Upper lobe of right lung (tissue), 1 donor: ENCODE measurements at places on chromosomes 13 and 19. TPM values are rescaled to one million over a fixed set of nuclear protein-coding genes. Genes with fewer than 3 reads are reported as not detected.

INSR gene
- 37.5 TPM for total RNA-seq

PPAN gene
- 35.2 TPM for total RNA-seq

CYP4F22 gene
- not detected for total RNA-seq

GIPC3 gene
- total RNA-seq: 6.5 TPM

ZNF610 gene
- total RNA-seq: 2.5 TPM

- DNase-seq: no peak
Measured at GRCh38 chr13:59279028-59279427, 884.7 kb downstream of the DIAPH3 start.

DNA sequence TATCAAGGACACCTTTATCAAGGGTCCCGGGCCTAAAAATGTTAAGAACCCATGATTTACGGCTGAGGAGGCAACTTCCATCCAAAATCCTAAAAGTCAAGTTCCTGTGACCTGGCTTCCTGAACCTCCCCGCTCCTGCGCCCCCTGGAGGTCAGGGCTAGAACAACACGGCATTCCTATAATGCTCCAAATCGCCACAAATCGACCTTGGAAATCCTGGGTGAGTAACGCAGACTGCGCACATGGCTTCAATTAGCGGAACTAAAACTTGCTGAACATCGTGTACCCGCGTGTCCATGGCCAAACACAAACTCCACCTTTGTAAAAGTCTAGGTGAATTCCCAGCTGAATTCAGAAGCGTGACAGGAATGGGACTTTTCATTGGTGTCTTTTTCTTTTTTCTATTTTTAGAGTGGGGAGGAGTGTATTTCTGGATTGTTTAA, 4.3 kb upstream of the C5AR1 start:
- peak; percentile 84 for DNase-seq
